HT-29 (cell line): ENCODE measurements at places on chromosomes 1 and 21.

GRCh38 chr1:54335755-54336108 lies 70.5 kb downstream of the SSBP3 start:
- no peak for DNase-seq

GRCh38 chr1:41621791-41622190 lies 137.3 kb upstream of the EDN2 start:
- no peak for DNase-seq

DNA sequence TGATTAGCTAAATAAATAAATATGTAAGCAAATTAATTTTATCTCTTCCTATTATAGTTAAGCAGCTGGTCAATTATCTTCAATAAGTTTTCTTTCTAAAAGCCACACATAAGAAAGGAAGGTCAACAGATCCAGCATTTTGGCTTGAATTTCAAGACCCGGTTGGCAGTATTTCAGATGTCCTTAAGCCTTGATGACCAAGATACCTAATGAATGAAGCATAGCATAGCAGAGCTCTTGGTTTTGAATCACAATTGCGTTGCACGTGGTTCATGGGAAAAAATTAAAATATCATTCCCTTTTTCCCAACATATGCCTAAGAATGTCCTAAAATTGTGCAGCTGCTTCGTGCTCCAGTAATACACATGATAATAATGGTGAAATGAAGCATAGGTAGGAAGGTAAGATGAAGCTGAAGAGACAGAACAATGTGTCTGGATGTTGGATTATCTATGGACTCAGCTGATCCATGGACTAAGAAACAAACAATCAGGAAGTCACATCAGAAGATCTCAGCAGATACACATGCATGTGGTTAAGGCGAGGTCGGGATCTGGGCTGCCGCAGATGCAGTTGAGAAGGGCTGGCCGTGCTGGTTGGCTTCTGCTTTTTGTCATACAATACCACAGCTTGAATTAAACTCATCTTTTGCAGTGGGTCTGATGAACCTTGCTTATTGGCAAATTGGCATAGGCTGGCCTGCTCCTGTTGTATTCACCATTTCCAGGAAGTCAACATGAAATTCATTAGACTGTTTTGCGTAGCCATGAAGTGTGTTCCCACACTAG lies 284.9 kb upstream of the RUNX1 start:
- no peak for DNase-seq

GRCh38 chr1:233304489-233305102 lies 9.1 kb upstream of the PCNX2 start:
- DNase-seq: peak; percentile 45

- no peak for DNase-seq
Measured at GRCh38 chr1:78325293-78325692, 165.5 kb upstream of the PTGFR start.

DNA sequence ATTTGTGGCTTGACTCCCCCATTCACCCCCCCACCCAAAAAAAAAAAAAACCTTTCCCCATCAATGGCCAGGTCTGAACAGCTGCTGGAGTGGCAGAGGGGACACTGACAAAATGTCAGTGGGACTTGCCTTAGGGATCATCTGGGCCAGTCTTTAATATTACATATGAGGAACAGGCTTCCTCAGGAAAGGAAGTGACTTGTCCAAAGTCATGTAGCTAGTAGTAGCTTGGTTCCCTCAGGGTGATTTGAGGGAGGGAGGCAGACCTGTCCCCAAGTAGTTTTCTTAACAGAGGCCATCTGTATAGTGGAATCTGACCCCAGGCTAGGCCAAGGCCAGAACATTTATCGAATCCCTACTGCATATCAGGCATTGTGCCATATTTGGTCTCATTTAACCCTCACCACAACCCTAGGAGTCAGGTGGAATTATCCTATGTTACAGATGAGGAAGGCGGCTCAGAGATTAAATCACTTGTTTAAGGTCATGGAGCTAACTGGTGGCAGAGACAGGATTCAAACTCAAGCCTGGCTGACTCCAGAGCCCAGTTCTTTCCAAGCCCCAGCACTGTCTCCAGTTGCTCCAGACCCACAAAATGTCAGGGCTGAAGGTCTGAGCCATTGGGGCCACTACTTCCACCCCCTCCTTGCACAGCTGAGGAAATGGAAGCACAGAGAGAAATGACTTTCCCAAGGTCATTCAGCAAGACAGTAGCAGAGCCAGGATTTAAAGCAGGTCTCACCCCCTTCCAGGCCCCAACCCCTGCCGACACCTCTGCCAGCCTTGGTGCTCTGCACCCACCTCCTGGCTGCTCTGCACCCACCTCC lies 10.4 kb downstream of the ZBTB7B start:
- DNase-seq: no peak
